ENCODE measurements at places on chromosomes 16 and 17.

DNA sequence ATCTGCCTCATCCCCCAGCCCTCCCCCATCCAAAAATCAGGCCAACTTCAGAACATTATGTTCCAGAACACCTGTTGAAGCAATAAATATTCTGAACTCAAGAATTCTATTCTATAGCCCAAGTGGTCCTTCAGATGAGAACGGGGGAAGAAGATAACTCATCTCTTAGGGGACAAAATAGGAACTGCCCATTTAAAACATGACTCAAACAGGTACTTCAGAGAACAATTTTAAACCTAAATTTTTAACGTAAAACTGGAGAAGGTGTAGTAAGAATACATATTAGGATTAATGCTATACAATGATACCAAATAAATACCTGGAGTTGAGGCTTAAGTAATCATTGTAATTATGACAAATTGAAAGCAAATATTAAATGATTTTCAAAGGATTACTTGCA lies 112.1 kb downstream of the CDYL2 start:
- no peak for DNase-seq

- DNase-seq = no peak
Measured at GRCh38 chr17:67258821-67259468, 13.9 kb upstream of the HELZ start.

GRCh38 chr16:48210747-48211146 lies 33.4 kb upstream of the LONP2 start:
- DNase-seq = no peak

- DNase-seq = no peak
Measured at GRCh38 chr16:85530370-85530739, 82.8 kb upstream of the GSE1 start.

DNA sequence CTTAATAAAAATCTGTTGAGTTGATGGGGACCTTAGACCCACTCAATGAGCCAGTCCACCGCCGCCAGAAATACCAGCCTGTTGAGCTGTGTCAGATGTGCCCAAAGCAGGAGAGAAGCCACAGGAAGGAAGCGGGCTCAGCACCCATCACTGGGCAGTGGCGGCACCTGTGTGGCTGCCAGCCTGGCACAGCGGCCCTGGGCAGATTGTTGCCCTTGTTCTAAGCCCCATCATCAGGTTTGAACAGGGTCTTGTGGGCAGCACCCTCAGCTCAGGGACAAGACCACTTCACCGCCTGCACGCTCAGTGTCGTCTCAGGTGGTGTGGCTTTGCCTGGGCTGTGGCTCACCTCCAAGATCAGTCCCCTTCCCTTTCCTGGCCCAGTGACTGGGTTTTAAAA lies 9.3 kb downstream of the ENDOV start:
- DNase-seq = no peak

- no peak for DNase-seq
Measured at GRCh38 chr17:50168319-50168718, 2.5 kb downstream of the SGCA start.

DNA sequence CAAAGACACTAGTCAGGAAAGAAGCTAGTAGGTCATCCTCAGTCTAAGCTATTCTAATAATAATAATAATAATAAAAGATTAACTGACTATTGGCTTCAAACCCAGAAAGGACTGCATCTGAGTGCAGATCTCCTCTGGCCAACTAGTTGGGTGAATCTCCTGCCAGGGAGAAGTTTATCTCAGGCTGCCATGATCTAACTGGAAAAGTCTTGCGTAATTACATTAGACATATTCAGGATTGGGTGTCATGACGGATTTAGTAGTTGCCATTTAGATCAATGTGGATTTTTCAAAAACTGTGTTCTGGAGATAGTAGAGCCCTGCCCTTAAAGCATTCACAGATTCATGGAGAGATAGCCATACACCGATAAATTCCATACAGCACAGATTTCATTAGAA lies 69.5 kb downstream of the KIF2B start:
- DNase-seq = no peak

DNA sequence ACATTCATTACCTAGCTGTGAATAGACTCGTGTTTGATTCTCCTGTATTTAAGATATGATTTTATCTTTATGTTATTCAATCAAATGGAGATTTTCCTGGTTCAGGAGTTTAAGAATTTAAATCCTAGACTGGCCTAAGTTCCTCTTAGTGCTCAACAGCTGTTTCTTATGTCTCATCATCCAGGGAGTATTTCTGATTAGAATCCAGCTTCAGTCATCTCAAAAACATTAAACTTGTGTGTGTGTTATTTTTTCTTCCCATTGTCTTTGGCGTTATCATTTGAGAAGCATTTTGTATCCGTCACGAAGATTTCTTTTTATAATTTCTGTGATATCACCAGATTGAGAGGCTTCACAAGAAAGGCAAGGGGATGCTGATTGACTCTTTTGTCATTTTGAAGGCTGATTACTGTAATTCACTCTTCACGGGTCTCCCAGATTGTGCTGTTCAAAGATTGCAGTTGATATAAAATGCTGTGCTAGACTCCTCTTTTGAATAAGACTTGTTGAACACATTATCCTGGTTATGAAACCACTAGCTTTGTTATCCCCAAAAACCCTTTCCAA lies 204.8 kb downstream of the CDH8 start:
- DNase-seq = no peak

- no peak for DNase-seq
Measured at GRCh38 chr16:4373909-4374742, 2.5 kb downstream of the VASN start.

DNA sequence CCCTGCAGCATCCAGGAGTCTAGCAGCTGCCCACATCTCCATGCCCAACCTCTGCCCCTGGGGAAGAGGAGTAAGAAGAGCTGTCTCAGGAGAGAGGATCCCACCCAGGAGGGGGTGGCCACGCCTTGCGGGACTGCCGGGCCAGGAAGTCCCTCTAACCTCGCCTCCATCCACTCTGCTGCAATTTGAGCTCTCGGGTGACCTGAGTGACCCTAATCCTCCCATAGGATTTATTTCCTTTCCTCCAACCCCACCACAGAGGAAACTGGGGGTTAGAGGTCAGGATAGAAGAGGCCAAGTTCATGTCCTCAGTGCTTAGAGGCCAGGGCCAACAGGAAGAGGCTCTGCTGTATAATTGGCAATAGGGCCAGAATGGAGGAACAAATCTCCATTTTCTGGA lies 22.6 kb upstream of the NGFR start:
- DNase-seq = no peak

GRCh38 chr16:27464626-27465482 lies 62.9 kb downstream of the IL21R start:
- DNase-seq = no peak

GRCh38 chr17:3960764-3961163 lies 3.5 kb downstream of the ATP2A3 start:
- no peak for DNase-seq

- no peak for DNase-seq
Measured at GRCh38 chr17:1996800-1997288, 28.3 kb downstream of the RTN4RL1 start.

GRCh38 chr17:33924104-33924503 lies 331.0 kb upstream of the CCL2 start:
- no peak for DNase-seq

- no peak for DNase-seq
Measured at GRCh38 chr17:57010487-57010886, 32.6 kb downstream of the SCPEP1 start.

DNA sequence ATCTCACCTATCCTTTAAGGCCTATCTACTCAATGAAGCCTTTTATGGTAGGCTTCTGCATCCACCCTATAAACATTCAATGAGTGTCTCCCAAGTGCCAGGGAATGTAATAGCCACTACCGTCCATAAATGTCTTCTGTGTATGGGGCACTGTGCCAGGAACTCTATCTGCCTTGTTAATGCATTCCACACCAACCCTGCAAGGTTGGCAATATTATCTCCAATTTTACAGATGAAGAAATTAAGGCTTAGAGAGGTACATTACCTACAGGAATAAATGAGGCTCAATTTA lies 20.0 kb downstream of the MAP3K14 start:
- no peak for DNase-seq

- DNase-seq = peak; percentile 90
Measured at GRCh38 chr17:64263000-64263766, at the start of gene TEX2. TSS of gene TEX2 (minus strand) at chr17:64263260. CDS start at chr17:64214217, 49,043 bp downstream.

GRCh38 chr16:30352488-30353401 lies 2.4 kb downstream of the CD2BP2 start:
- DNase-seq = no peak

Data from stimulated activated naive CD4-positive, alpha-beta T cell treated with Interleukin-2 at 50 U/mL for 16 hours (primary cell).